ENCODE measurements at places on chromosomes 6 and 20. TPM values are rescaled to one million over a fixed set of nuclear protein-coding genes. Genes with fewer than 3 reads are reported as not detected.
A peak's percentile ranks its signal among the peaks of the same experiment; 100 is the strongest.

Gene LGSN
- total RNA-seq: not detected

Gene KIAA1755
- not detected for total RNA-seq

Gene TFAP2C
- total RNA-seq: 0.31 TPM

Gene CNKSR3
- 8.0 TPM for total RNA-seq

Gene LRRC73
- 0.64 TPM for total RNA-seq

Gene DIDO1
- total RNA-seq: 53.5 TPM

Gene GPLD1
- total RNA-seq: 5.2 TPM

Gene DEFB126
- total RNA-seq: not detected

Gene POM121L2
- 0.27 TPM for total RNA-seq

GRCh38 chr20:46494077-46494476 is 19.3 kb downstream of the ZNF334 start:
- DNase-seq: no peak
- no peaks in the 10 kb centered on the region for H3K27me3 ChIP-seq
- H3K36me3 ChIP-seq: no peaks in the 10 kb centered on the region
- no peak overlapping the region for H3K27ac ChIP-seq
- no peak overlapping the region for H3K4me3 ChIP-seq

- H3K4me3 ChIP-seq: no peak overlapping the region
- DNase-seq: no peak
- H3K36me3 ChIP-seq: peaks cover 44% of the 10 kb centered on the region
- no peak overlapping the region for H3K27ac ChIP-seq
- H3K4me1 ChIP-seq: peaks cover 5% of the 10 kb centered on the region
- no peaks in the 10 kb centered on the region for H3K27me3 ChIP-seq
Measured at GRCh38 chr20:36827541-36828279, 48.2 kb upstream of the TLDC2 start.

- no peak overlapping the region for H3K27ac ChIP-seq
- no peak overlapping the region for H3K4me3 ChIP-seq
- no peaks in the 10 kb centered on the region for H3K36me3 ChIP-seq
- H3K27me3 ChIP-seq: no peaks in the 10 kb centered on the region
- H3K4me1 ChIP-seq: no peaks in the 10 kb centered on the region
Measured at GRCh38 chr6:25896252-25896651, 22.2 kb upstream of the SLC17A3 start.

DNA sequence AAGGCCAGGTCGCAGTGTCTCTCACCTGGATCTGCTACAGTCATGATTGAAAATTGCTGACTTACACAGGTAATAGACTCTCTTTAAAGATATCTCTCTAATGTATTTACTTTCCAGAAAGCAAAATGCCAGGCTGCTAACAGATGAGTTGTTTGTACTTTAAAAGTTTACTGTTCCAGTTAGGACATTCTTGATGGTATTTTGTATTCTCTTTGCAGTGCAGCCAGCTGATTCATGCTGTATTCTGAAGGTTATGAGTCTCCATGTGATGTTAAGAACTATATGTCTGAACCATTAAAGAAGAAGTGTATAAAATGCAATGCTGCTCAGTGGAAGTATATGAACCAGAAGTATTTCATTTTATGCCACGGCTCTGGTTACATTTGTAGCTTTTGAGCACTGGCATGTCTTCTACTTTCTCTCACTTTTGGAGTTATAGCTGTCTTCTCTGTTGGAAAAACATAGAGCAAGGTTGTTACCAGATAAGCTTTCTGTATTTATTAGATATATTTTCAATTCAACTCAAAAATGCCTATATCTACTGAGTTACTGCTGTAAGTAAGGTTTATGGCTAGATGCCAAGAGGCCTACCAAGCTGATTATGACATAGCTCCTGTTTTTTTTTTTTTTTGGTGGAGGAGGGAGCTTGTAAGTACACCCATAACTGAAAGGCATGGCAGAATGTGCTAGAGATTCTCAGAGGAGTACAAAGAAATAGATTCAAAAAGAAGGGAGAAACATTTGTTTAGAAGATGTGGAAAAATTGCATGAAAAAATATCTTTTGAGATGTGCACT is 130.5 kb upstream of the MAN1A1 start:
- no peaks in the 10 kb centered on the region for H3K36me3 ChIP-seq
- peaks cover 7% of the 10 kb centered on the region for H3K4me1 ChIP-seq
- no peaks in the 10 kb centered on the region for H3K27me3 ChIP-seq
- H3K27ac ChIP-seq: no peak overlapping the region

GRCh38 chr6:126657561-126658175 is 317.8 kb downstream of the CENPW start:
- H3K27me3 ChIP-seq: no peaks in the 10 kb centered on the region
- H3K4me1 ChIP-seq: no peaks in the 10 kb centered on the region
- H3K4me3 ChIP-seq: no peak overlapping the region
- H3K27ac ChIP-seq: no peak overlapping the region
- peak; percentile 49 for DNase-seq

- no peak overlapping the region for H3K4me3 ChIP-seq
- no peaks in the 10 kb centered on the region for H3K27me3 ChIP-seq
- DNase-seq: peak; percentile 32
- no peaks in the 10 kb centered on the region for H3K36me3 ChIP-seq
Measured at GRCh38 chr20:50311308-50312001, 120.8 kb downstream of the CEBPB start.

- H3K4me3 ChIP-seq: peak overlapping the region; percentile 94
- DNase-seq: peak; percentile 85
- H3K36me3 ChIP-seq: no peaks in the 10 kb centered on the region
- H3K4me1 ChIP-seq: no peaks in the 10 kb centered on the region
- H3K27ac ChIP-seq: no peak overlapping the region
- no peaks in the 10 kb centered on the region for H3K27me3 ChIP-seq
Measured at GRCh38 chr6:28944412-28944865, 20.7 kb upstream of the TRIM27 start.

- DNase-seq: no peak
- no peak overlapping the region for H3K27ac ChIP-seq
- no peak overlapping the region for H3K4me3 ChIP-seq
- no peaks in the 10 kb centered on the region for H3K27me3 ChIP-seq
- no peaks in the 10 kb centered on the region for H3K36me3 ChIP-seq
Measured at GRCh38 chr6:169189182-169189581, 64.5 kb downstream of the THBS2 start.

- H3K27me3 ChIP-seq: peaks cover 7% of the 10 kb centered on the region
- no peaks in the 10 kb centered on the region for H3K36me3 ChIP-seq
- no peak overlapping the region for H3K27ac ChIP-seq
- H3K4me3 ChIP-seq: no peak overlapping the region
- DNase-seq: no peak
Measured at GRCh38 chr20:39873286-39873685, 815.8 kb downstream of the MAFB start.

DNA sequence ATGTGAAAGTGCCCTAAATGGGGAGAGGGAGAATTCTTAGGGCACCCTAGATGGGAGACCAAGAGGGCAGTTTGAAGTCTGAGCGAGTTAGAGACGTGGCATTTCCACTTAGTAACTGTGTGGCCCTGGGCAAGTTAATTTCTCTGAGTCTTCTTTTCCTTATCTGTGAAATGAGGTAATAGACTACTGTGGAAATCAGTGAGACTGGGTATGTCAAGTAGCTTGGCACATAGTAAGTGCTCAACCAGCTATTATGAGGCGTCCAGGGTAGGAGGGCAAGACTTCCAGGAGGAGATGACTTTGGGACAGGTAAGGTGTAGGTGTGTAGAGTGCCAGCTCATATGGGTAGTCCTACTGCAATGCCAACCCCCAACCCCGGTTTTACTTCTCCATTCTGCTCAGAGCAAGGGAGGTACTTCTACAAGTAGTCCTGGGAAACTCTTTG is 770 bp downstream of the KIF3B start:
- H3K4me1 ChIP-seq: peaks cover 3% of the 10 kb centered on the region
- H3K4me3 ChIP-seq: peak overlapping the region; percentile 92

DNA sequence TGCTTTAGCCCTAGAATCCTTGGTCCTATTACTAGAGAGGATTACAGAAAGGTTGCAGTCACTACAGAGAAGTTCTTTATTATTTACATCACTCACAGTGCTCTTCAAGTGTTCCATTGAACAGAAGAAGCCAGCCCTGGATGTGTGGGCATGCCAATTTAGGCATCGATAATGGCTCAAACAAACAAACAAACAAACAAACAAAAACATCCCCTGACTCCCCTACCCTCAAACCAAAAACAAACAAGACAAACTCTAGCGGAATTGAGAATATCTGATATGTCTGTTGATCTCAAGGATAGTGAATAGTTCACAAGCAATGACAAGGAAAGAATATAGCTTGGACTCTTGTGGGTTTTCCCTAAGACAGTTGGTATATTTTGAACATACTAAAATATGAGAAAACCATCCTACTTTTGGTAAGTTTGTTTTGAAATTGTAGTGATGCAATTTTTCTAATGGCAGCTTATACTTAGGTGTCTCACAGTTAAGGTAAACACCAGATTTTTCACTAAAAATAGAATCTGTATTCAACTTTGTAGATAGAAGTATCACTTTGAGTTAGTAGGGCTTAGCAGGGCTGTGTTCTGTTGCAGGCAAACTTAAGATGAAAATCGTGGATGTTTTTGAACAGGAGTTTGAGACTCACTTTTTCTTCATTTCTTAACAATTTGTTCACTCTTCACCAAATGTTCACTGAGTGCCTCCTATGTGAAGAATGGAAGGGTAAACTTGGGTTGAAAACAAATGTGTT is 92.8 kb upstream of the FAM184A start:
- H3K4me1 ChIP-seq: no peaks in the 10 kb centered on the region
- no peaks in the 10 kb centered on the region for H3K27me3 ChIP-seq
- no peak overlapping the region for H3K27ac ChIP-seq
- H3K4me3 ChIP-seq: no peak overlapping the region
- H3K36me3 ChIP-seq: no peaks in the 10 kb centered on the region

DNA sequence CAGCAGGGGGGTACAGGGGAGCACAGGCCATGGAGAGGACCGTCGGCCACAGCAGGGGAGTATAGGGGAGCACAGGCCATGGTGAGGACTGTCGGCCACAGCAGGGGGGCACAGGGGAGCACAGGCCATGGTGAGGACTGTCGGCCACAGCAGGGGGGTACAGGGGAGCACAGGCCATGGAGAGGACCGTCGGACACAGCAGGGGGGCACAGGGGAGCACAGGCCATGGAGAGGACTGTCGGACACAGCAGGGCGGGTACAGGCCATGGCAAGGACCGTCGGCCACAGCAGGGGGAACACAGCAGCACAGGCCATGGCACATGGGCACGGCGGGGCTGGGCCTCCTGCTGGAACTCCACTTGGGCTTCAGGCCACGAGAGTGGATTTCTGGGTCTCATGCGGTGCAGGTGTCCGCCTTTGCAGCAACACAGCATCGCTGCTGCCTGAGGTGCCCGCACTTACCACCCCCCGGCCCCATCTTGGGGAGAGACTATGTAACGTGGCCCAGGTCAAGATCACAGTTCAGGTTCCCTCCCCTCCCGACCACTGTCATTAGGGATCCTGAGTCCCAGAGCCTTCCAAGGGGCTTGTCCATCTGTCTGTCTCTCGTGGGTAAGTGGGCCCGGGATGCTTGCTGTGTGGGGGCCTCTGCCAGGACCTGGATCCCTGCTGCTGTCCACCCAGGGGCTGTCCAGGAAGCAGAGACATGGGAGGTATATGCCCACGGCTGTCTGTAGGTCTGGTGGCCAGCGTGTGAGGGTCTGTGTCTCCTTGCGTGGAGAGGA is 2.5 kb downstream of the NPBWR2 start:
- no peaks in the 10 kb centered on the region for H3K36me3 ChIP-seq
- no peak overlapping the region for H3K27ac ChIP-seq
- H3K4me3 ChIP-seq: no peak overlapping the region
- H3K27me3 ChIP-seq: peaks cover 33% of the 10 kb centered on the region

DNA sequence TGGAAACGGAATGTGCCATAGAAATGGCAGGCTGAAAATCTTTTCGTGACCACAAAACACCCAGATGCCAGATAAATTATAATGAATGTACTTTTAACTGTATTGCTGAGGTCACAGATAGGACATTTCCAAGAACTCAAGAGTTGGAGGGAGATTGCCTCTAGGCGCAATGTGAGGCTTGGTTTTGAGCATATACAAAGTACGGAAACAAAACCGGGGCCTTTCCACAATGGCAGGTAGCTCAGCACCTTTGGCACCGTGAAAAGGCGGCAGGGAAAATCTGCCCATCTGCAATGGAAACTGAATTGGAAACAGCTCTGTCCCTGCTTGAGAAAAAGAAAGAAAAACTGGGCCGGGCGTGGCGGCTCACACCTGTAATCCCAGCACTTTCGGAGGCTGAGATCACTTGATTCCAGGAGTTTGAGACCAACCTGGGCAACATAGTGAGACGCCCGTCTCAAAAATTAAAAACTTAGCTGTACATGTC is 10.5 kb upstream of the C20orf144 start:
- H3K36me3 ChIP-seq: peaks cover 4% of the 10 kb centered on the region
- H3K27ac ChIP-seq: no peak overlapping the region
- no peaks in the 10 kb centered on the region for H3K27me3 ChIP-seq
- no peak overlapping the region for H3K4me3 ChIP-seq

- DNase-seq: peak; percentile 98
- H3K36me3 ChIP-seq: no peaks in the 10 kb centered on the region
- H3K4me1 ChIP-seq: peaks cover 2% of the 10 kb centered on the region
- H3K27me3 ChIP-seq: peaks cover 44% of the 10 kb centered on the region
- H3K27ac ChIP-seq: no peak overlapping the region
- peak overlapping the region; percentile 84 for H3K4me3 ChIP-seq
Measured at GRCh38 chr20:23050847-23051627, 1.6 kb upstream of the THBD start.

- no peak overlapping the region for H3K4me3 ChIP-seq
Measured at GRCh38 chr6:169317441-169318202, 64.0 kb upstream of the THBS2 start.

DNA sequence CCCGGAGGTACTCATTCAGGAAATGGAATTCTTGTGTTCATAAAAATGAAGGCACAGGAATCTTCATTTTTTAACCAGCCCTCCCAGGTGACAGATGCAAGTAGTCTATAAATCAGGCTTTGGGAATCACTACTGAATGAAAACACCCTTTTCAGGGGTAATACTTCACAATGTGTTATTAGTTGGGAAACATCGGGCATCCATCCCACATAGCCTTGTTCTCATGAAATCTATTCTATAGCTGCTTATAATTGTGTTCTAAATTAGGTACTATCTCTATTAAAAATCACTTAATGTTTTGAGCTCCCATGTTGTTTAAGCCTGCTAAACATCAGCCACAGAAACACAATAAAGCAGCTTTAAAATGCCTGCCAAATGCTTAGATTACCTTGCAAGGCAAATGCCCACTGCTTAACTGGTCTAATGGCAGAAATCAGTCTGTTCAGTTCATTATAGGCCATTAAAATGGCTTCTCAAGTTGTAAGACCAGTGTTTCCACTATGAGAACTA is 94.9 kb downstream of the L3MBTL3 start:
- no peaks in the 10 kb centered on the region for H3K27me3 ChIP-seq
- H3K36me3 ChIP-seq: no peaks in the 10 kb centered on the region
- H3K27ac ChIP-seq: no peak overlapping the region

GRCh38 chr6:75602246-75603105 is 796 bp downstream of the SENP6 start:
- peak; percentile 84 for DNase-seq
- H3K27me3 ChIP-seq: no peaks in the 10 kb centered on the region
- H3K4me1 ChIP-seq: no peaks in the 10 kb centered on the region
- H3K27ac ChIP-seq: peak overlapping the region; percentile 98
- H3K4me3 ChIP-seq: peak overlapping the region; percentile 99

GRCh38 chr20:23147964-23148730 is 62.0 kb upstream of the CD93 start:
- peak; percentile 20 for DNase-seq
- H3K4me3 ChIP-seq: no peak overlapping the region
- no peaks in the 10 kb centered on the region for H3K27me3 ChIP-seq
- peaks cover 7% of the 10 kb centered on the region for H3K4me1 ChIP-seq

Measured in endodermal cell (in vitro differentiated cells).